ENCODE measurements at places on chromosomes 4 and X. TPM values are rescaled to one million over a fixed set of nuclear protein-coding genes. Genes with fewer than 3 reads are reported as not detected.

The RAI2 gene
- 0.78 TPM for total RNA-seq

The HPRT1 gene
- 11.1 TPM for total RNA-seq

The NPY5R gene
- not detected for total RNA-seq

The GABRG1 gene
- not detected for total RNA-seq

The RS1 gene
- not detected for total RNA-seq

The BMP3 gene
- 0.08 TPM for total RNA-seq

The LRCH2 gene
- 21.7 TPM for total RNA-seq

The SPIN4 gene
- 4.4 TPM for total RNA-seq

The ESX1 gene
- total RNA-seq: not detected

The NDNF gene
- total RNA-seq: 5.1 TPM

The KCTD8 gene
- total RNA-seq: 0.78 TPM

The GPR173 gene
- total RNA-seq: 9.8 TPM

The ZIC3 gene
- total RNA-seq: not detected

The AMMECR1 gene
- total RNA-seq: 13.6 TPM

The TLR6 gene
- 1.8 TPM for total RNA-seq

The AFF2 gene
- 0.16 TPM for total RNA-seq

The ERCC6L gene
- 1.4 TPM for total RNA-seq

The PNMA6F gene
- total RNA-seq: not detected

The RPS3A gene
- total RNA-seq: 3,246 TPM

The HPGDS gene
- not detected for total RNA-seq

The LSM6 gene
- 21.6 TPM for total RNA-seq

The H2BW2 gene
- not detected for total RNA-seq

The P2RY10 gene
- not detected for total RNA-seq

The CFAP99 gene
- not detected for total RNA-seq

The ARHGAP6 gene
- 15.3 TPM for total RNA-seq

The TMEM31 gene
- not detected for total RNA-seq

The CSAG3 gene
- not detected for total RNA-seq

The SMIM10L2A gene
- 0.08 TPM for total RNA-seq

The MAGEE2 gene
- not detected for total RNA-seq

The NWD2 gene
- not detected for total RNA-seq

The CTAG1B gene
- not detected for total RNA-seq

The TLR8 gene
- not detected for total RNA-seq

The NAA11 gene
- not detected for total RNA-seq

The FAM47E gene
- total RNA-seq: not detected

The NEIL3 gene
- 8.4 TPM for total RNA-seq

The CORIN gene
- total RNA-seq: 0.48 TPM

The CT45A1 gene
- not detected for total RNA-seq

The EGFL6 gene
- not detected for total RNA-seq

The L1CAM gene
- 0.56 TPM for total RNA-seq

The RPA4 gene
- 0.72 TPM for total RNA-seq

The AVPR2 gene
- not detected for total RNA-seq

The GYPB gene
- total RNA-seq: not detected

The GRIPAP1 gene
- total RNA-seq: 14.3 TPM

The RRH gene
- 0.13 TPM for total RNA-seq

The GSTCD gene
- 15.4 TPM for total RNA-seq

The GAGE1 gene
- total RNA-seq: not detected

The GAB3 gene
- 1.9 TPM for total RNA-seq

The CAPN6 gene
- total RNA-seq: 0.13 TPM

The PPP1R2C gene
- not detected for total RNA-seq

The FGF16 gene
- total RNA-seq: 0.13 TPM

The SLC9B1 gene
- not detected for total RNA-seq
